ENCODE measurements at places on chromosomes 11 and 22.
A peak's percentile ranks its signal among the peaks of the same experiment; 100 is the strongest.

DNA sequence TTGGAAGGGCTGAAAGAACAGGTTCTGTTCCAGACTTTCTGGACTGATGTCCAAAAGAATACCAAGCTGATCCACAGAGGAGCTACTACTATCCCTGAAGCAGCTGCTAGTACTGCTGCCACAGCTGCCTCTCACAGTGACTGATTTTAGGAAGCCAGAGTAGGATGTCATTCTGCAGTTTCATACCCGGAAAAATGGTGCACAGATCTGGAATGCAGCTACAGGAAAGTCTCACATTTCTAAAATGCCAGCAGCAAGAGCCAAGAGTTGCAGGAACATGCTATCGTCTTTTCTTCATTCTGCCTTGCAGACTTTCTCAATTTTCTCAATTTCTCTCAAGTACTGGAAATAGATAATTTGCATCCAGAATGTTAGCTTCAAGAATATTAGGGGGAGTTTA is 19.4 kb upstream of the CCDC179 start:
- DNase-seq = no peak

DNA sequence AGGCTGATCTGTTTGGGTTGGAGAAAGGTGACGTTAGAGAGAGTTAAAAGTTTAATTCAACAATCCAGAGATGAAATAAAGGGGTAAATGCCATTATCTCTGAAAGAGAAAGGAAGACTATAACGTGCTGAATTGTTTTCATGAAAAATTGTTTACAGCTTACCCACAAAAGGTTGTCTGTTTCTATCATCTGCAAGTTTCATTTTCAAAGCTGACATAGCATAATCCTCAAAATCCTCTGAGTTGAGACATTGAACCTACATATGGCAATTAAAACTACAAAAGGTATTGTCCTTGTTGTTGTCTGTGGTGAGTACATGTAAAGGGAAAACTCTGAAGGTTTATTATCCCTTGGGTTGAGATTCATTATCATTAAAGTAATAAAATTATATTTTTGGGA is 569.9 kb downstream of the LUZP2 start:
- no peak for DNase-seq

- no peak for DNase-seq
Observed at GRCh38 chr11:134742224-134742612, 330.2 kb upstream of the B3GAT1 start.

- peak; percentile 8 for DNase-seq
Observed at GRCh38 chr11:76665921-76666351, 4.6 kb downstream of the LRRC32 start.

DNA sequence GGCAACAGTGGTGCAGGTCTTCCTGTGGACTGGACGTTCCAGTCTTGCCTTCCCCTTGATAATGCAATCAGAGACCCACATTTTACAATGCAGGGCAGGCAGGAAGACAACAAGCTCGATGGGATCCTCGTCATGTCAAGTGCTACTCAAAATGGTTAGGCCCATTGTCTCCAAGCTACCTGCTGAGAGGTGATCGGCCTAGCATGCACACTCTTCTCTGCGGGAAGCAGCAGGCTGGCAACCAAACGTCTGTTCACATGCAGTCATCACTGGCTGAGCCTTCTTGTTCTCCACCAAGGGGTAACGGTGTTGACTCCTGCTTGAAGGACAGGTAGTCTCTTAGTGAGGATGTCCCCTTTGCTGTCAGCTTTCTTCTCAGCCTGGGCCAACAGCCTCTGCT is 25.5 kb upstream of the CD82 start:
- no peak for DNase-seq

GRCh38 chr11:90803831-90804230 is 581.0 kb upstream of the CHORDC1 start:
- DNase-seq = no peak

DNA sequence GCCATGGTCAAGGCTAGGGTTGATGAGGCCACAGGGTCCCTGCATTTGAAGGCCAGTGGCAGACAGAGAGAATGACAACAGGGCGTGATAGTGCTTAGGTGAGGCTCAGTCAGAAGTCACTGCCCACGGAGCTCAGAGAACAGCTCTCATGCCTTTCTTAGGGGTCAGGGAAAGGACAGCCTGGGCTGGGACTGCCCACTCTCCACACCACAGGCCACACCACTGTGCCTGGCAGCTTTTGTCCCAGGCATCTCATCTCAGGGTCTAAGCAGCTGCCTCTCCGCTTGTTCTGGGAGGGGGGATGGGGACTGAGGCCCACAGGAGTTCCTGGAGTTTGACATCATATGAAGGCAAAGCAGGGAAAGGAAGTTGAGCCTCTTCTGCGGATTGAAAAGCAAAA is 150.2 kb upstream of the B3GAT1 start:
- no peak for DNase-seq

- DNase-seq = no peak
Observed at GRCh38 chr11:8223513-8223900, 40.2 kb downstream of the LMO1 start.

DNA sequence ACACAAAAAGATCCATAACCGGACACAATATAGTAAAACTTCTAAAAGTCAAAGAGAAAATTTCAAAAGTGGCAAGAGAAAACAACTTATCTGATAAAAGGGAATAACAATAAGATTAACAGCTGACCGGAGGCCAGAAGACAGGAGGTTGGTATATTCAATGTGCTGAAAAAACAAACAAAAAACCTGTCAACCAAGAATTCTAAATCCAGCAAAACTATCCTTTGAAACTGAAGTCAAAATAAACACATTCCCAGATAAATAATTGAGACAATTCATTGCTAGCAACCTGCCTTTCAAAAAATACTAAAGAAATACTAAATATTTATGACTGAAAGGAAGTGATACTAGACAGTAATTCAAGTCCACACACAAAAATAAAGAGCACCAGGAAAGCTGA is 101.3 kb downstream of the RELT start:
- DNase-seq = no peak

DNA sequence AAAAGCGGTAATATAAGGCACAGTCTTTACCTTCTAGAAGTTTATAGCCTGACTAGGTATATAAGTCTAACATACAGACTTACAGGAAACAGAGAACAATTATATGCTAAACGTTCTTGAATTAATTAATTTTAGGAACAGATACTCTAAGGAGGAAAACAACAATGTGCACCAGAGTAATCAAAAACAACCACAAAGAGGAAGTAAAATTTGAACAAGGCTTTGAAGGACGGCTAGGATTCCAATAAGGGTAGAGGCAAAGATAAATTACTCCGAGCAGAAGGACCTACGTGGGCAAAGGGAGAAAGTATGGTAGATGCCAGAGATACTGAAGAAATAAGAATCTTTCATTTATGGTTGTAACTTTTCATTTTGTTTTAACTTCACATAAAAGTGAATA is 54.4 kb downstream of the ENTHD1 start:
- no peak for DNase-seq
